ENCODE measurements at places on chromosomes 12 and 14.

DNA sequence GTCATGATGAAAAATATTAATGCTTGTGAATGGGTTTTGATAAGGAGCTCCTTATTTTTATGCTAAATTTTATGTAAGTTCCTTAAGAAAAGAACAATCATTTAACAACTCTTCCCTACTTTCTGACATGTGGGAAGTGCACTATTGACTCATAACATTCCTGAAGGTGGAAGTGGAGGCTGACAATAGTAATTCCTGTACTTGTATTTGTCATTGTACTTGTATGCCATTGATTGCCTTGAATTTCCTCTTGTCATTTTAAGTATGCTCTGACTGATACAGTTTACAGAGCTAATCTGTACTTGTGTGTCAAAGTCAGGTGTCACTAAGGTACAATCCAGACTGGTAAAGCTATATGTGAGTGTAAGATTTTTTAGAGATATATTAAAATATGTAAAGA, 440.0 kb downstream of the SLC16A7 start:
- DNase-seq: no peak

DNA sequence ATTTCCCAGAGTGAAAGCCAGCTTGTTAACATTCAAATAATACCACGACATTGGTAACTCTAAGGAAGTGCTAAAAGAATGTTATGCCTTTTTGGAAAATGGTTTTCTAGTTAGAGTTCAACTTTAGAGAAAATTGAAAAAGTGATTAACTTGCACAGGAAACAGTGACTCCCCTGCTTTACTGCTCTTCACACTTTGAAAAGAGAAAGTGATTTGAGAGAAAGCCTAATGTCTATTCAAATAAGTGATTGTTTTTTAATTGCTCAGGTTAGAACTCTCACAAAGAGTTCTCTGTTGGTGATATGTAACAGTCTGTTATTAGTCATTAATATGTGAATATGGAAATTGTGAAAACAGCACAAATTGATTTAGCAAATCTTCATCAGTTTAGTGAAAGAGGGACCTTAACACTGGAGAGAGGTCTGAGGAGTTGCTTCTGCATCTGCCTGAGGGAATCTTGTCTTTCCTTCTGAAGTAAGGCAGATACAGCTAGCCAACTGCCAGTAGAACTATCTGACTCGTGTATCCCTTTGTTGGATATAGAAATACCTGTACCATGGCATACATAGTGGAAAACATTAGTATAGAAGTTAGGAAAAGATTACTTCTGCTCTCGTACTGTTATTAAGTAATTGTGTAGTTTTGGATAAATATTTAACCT, 25.5 kb downstream of the ATF7IP start:
- no peak for DNase-seq

GRCh38 chr12:11854011-11854499, 204.6 kb downstream of the ETV6 start:
- no peak for DNase-seq

GRCh38 chr14:94426526-94426925, 26.1 kb downstream of the SERPINA11 start:
- DNase-seq: no peak

DNA sequence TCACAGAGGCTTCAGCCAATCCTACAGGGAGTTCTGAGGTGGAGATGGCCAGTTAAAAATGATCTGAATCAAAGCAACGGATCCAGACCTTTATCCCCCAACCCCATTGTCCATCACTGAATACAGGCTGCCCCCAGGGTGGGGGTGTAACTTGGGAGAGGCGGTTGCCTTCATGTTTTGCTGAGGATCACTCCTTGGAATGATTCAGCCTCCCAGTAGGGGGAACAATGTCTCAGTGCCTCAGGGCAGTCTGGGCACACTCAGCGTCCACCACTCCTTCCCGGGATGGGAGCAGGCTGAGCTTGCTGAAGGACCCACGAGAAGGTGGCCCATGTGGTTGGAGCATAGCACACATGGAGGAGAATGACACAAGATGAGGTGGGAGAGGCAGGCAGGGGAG, 60.2 kb downstream of the RFX4 start:
- no peak for DNase-seq

GRCh38 chr12:58513852-58514251, 406.5 kb downstream of the LRIG3 start:
- DNase-seq: no peak

- no peak for DNase-seq
Measured at GRCh38 chr12:89421092-89421835, 69.0 kb upstream of the DUSP6 start.

DNA sequence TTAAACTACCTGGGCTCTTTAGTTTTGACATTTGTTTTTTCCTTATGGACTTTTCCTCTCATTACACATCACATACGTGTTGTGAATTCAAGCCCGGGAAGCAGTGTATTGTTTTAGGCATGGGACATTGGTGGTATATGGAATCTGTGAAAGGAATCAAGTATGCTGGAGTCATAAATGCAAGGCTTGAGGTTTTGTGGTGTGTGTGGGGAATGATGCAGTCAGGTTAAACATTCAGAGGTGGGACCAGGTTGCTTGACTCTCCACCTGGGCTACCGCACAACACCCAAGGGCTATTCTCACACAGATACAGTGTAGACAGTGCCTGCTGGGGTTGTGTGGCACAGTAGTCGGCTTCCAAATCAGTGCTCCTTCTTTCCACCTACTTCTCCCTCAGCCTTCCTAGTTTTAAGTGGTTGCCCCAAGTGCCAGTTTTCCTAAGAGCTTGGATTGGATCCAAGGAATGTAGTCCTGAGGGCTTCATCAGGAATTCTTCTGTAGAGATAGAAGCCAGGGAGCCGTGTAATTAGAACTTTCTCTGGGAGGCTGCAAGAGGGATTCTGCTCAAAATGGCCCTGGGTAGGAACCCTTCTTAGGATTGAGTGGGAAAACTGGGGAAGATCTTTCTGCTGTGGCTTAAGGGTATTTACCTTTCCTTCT, 243.7 kb downstream of the C12orf75 start:
- DNase-seq: no peak

DNA sequence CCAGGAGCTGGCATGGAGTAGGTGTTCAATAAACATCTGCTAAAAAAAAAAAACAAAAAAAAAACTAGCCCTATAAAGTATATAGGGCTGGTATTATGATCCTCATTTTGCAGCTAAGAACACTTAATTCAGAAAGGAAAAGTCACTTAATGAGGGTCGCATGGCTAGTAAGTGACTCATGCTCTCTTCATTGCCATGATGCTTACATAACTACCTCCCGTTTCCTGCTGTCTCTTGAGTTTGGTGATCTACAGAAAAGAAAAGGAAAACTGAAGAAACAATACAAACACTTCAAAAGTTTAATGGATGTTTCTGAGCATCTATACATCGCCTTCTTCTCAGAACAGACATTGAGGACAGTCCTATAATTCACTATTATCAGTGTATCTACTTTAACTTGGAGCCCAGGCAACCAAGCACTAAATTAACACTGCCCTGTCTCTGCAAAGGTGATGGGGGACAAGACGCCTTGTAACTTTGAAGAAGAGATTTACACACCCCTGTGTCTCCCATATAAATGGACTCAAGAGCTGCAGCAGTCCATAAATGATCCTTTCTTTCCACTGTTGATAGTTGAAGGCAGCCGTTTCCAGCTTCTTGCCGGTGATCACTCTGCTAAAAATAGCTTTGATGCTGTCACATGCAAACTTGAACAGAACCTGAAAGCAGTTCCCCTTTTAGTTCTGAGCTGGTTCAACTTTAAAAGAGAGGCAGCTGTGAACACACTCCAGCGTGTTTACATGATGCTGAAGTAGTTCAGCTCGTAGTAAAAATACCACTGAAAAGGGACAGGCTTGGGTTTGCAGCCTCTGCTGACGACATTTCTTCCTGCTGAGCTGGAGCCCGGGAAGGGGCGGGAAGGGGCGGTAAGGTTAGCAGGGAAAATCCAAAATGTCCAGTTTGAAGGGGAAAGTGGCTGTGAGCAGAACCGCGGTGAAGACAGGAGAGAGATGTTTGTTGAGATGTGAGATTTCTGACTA, 113.3 kb downstream of the FOXN3 start:
- peak; percentile 76 for DNase-seq

DNA sequence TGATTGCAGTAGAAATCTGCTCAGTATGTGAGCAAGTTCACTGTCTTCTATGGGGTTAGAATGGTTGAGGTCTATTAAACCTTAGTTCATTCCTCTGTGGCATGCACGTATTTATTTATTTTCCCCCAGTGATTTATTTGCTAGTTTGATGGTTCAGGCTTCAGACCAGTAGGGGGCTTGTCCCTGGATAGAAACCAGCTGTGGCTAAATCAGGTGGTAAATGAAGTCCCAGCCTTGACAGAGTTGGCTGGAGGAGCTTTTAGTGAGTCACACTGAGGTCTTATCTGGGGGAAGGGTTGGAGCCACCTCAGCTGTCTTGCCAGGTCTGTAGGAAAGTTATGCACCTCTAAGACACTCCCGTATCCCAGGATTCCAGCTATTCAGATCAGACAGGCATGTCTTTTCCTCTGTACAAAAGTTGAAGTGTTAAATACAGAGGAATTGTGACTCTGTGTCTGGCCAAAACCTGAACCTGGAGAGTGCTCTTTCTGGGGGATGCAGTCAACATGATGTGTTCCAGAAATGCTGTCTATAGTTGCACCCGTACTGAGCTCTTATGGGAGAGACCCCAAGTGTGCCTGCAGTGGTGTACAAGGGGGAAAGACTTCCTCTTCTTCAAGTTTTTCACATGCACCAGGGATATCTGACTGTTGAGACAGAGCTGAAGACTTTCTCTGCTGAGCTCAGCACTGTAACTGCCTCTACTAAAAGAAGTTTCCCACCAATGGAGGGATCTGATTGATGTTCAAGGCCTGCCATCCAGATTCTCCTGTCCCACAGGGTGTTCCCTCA, 1322.1 kb downstream of the TMEM121 start:
- DNase-seq: no peak

DNA sequence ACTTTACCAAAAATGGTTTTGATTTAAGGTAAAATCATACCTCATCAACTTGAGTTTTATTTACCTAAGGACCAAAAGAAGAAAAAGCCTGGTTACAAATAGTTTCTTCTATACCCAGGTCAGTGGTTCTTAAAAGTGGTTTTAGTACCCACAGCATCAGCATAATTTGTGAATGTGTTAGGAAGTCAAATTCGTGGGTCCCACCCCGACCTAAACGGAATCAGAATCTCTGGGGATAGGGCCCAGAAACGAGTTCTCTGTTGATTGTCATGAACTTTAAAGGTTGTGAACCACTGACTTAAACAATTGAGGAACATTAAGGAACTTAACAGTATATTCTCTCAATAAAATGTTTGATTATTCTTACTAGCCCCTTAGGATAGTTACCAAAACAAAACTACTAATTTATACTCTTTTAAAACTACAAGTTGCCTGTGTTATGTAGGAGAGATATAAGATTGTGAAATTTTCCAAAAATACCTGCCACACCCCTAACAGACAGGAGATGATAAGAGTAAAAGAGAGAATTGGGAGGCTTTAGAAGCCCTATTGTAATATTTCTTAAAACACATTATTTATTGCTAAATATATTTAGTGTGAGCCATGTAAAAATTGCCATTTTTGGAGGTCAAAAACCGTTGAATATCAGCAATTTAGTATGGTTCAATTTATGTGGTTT, 669 bp upstream of the SLC25A21 start:
- DNase-seq: no peak

- DNase-seq: no peak
Measured at GRCh38 chr12:26697217-26697616, 135.8 kb downstream of the ITPR2 start.

DNA sequence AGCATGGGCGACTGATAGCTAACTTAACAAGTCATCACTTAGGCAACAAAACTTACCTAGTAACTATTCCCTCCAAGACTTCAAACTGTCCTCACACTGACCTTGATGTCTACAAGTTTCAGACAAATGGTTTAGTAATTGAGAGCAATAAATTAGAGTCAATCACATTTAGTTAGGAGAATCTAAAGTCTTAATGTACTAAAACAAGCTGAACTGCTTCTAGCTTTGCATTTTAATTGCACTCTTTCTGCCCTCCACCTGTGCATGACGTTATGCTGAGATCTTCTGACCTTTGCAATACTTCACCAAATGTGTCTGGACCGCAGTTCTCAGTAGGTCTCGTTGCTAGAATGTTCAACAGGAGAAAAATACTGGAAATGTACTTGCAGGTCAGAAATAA, 158.0 kb downstream of the PIK3C2G start:
- DNase-seq: no peak

- DNase-seq: no peak
Measured at GRCh38 chr12:44603701-44604100, 272.4 kb downstream of the NELL2 start.

- DNase-seq: no peak
Measured at GRCh38 chr12:1794440-1795090, 25.8 kb upstream of the LRTM2 start.

DNA sequence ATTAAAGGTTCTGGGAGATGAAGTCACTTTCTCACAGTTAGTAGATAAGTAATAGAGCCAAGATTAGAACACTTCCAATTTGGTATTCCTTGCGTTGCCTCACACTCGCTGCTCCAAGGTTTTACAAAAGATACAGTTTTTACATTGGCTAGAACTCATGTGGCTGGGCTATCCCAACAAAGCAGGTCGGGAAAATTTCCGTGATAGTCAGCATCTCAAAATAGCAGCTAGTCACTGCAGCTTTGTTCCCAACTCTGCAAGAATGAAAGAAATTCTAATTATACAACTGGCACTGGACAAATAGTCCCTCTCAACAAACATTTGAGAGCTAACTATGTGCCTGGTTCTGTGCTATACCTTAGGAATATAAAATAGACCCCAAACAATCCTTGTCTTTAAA, 24.6 kb upstream of the PPP1R12A start:
- DNase-seq: no peak

- no peak for DNase-seq
Measured at GRCh38 chr14:24355009-24355408, 13.0 kb upstream of the NFATC4 start.

- DNase-seq: no peak
Measured at GRCh38 chr12:97168804-97169203, 261.7 kb downstream of the NEDD1 start.

DNA sequence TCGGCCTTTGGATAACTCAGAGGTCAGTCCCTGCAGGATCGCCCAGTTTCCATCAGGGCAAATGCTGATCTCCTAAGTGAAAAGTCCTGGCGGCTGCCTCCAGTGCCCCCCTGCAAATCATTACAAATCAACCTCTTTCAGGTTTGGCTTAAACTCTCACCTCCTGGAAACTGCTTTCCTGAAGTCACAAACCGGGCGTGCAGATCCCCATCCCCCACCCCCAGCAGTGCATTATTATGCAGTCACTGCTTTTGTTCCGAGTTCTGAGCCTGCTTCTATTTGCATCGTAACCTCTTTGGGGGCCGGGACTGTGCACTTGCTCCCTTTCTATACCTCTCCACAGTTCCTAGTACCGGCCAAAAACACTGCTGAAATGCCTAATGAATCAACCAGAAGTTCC, at the start of gene USP44:
Gene USP44, minus strand, starts transcription at position 172 of the 400 bp plus-strand sequence. CDS start 17,220 bp downstream, outside the sequence.
- DNase-seq: no peak

- DNase-seq: no peak
Measured at GRCh38 chr12:42790761-42791151, 201.2 kb upstream of the PRICKLE1 start.

- no peak for DNase-seq
Measured at GRCh38 chr14:64702493-64703394, 1.5 kb upstream of the PLEKHG3 start.
